ENCODE measurements at places on chromosomes 3 and 15.

DNA sequence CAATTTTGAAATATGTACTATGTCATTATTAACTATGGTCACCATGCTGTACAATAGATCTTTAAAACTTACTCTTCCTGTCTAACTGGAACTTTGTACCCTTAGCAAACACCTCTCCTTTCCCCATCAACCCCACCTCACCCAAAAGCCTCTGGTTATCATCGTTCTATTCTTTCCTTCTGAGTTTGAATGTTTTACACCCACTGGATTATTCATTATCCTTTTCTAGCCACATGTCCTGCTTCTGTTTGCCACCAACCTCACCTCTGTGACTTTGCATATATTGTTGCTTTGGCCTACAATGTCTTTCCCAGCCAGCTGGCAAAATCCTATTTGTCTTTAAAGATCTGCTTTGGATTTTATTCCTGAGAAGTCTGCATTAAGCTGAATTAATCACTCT lies 102.6 kb upstream of the TSPAN3 start:
- no peak for DNase-seq

GRCh38 chr3:126450219-126450618 lies 25.5 kb downstream of the ZXDC start:
- no peak for DNase-seq

- no peak for DNase-seq
Measured at GRCh38 chr3:129911261-129911861, 17.9 kb upstream of the TMCC1 start.

DNA sequence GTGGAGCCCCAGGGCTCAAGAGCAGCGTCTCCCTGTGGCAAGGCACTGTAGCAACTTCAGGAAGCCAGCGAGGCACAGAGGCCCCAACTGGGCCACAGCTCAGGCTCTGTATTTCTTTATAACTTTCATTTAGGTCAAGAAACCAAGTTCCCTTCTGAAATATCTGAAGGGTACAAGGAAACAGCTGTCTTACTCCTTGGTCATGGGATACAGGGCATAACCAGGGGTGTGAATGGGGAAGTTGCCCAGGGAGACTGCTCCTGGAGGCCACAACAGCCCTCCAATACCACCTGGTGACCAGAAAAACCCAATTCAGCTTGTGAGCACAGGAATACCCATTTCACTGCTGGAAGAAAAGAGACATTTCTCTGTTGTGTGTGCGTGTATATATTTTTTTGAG lies 13.3 kb upstream of the SPTBN5 start:
- no peak for DNase-seq

DNA sequence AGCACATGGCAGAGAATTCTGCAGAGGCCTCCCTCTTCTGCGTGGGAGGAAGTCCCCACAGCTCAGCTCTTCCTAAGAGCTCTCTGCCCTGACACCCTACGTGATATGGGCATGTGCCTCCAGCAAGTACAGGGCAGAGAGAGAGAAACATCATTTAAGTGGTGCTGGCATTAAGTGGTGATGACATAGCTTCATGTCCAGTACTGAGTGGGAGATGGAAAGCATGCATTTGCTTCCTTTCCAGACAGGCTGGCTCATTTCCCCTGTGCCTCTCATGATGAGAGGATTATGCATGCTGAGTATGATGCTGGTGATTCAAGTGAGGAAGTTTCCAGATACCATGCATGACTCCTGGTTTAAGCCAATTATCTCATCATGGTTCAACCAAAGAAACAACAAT lies 26.9 kb downstream of the BFSP2 start:
- no peak for DNase-seq

DNA sequence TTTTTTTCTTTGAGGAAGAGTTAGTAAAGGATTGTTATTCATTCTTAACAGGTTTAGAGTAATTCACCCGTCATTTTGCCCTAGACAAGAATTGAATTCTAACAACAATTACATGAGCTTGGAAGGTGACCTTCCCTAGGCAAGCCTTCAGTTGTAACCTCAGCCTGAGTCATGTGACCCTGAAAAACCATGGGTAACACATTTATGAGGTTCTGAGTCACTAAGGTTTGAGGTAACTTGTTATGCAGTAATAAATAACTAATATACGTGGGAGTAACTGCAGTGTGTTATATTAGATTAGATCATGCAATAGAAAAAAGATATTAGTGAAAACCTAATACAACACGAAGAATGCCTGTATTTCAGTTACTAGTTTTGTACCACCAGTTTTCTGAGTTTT lies 237.6 kb upstream of the NDN start:
- no peak for DNase-seq

DNA sequence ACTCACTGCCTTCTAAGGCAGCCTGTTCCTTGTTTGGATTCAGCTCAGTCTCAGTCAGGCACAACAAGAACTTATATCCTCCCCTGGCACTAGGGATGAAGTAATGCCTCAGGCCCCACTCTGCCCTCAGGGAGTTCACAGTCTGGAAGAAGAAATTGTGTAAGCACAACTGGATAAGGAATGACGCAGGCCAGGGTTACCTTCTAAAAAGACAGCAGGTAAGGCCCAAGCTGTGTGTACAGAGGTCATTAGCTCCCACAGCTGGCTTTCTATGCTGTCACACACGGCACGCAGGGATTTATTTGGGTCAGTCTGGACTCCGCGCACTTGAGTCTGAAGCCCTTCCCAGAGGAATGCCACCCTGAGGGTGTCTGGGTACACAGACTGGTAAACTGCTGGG lies 82.9 kb downstream of the IQSEC1 start:
- DNase-seq: no peak

All from HFF-Myc (cell line).